ENCODE measurements at places on chromosomes 7 and 10.

- DNase-seq = no peak
Measured at GRCh38 chr10:42734536-42734935, 48.1 kb upstream of the BMS1 start.

GRCh38 chr7:21641546-21641945, 98.7 kb downstream of the DNAH11 start:
- no peak for DNase-seq

- peak; percentile 28 for DNase-seq
Measured at GRCh38 chr7:20784388-20785156, 2.1 kb downstream of the SP8 start.

DNA sequence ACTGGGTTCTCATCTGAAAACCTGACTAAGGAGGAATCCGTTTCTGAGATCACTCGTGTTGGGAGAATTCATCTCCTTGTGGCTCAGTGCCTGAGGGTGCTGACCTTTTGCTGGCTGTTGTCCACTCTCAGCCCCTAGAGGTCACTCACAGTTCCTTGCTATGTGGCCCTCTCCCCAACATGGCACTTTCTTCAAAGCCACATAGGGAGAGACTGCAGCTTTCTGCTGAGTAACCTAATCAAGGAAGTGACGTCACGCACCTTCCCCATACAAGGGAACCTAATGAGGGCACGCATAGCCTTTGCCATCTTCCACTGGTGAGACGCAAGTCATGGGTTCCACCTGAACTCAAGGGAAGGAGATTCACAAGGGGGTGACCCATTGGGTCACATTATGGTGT, 23.2 kb downstream of the STEAP1B start:
- DNase-seq = no peak

DNA sequence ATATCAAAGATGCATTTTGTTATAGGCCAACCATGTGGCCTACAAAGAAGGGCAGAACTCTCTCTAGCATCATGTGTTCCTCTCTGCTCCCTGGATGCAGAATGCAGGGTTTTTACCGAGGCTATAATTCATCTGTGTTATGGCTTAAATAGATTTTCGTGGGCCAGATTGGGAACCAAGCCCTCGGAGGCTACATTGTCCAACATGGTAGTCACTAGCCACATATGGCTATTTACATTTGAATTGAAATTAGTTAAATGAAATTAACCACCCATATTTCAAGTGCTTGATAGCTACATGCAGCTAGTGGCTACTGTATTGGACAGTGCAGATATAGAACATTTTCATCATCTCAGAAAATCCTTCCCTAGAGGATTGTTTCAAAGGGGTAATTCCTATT, 2.8 kb downstream of the PLCE1 start:
- no peak for DNase-seq

- no peak for DNase-seq
Measured at GRCh38 chr7:17463511-17464085, 165.1 kb downstream of the AHR start.

GRCh38 chr10:55449981-55450380, 649.0 kb upstream of the PCDH15 start:
- DNase-seq = peak; percentile 8

GRCh38 chr10:45433716-45434469, 59.9 kb downstream of the ALOX5 start:
- DNase-seq = no peak

DNA sequence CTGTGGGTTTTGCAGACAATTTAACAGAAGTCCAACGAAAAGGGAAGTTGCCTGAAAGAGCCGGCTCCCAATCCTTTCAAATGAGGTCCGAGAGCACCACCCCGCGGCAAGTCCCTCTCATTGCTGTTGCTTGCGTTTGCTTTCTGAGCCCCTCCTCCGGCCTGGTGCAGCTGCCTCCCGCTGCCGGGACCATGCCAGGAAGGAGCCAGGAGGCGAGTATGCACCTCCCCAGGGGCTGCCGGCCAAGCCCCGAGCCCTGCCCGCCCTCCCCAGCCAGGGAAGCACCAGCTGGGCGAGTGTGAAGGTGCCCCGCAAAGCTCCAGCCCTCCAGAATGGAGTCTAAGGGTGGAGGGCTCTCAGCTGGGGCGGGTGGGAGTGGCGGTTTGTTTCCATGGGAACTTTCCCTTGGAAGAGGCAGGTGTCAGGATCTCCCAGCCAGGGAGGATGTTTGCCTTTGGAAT, 25.8 kb upstream of the PPP2R2D start:
- DNase-seq = peak; percentile 49

DNA sequence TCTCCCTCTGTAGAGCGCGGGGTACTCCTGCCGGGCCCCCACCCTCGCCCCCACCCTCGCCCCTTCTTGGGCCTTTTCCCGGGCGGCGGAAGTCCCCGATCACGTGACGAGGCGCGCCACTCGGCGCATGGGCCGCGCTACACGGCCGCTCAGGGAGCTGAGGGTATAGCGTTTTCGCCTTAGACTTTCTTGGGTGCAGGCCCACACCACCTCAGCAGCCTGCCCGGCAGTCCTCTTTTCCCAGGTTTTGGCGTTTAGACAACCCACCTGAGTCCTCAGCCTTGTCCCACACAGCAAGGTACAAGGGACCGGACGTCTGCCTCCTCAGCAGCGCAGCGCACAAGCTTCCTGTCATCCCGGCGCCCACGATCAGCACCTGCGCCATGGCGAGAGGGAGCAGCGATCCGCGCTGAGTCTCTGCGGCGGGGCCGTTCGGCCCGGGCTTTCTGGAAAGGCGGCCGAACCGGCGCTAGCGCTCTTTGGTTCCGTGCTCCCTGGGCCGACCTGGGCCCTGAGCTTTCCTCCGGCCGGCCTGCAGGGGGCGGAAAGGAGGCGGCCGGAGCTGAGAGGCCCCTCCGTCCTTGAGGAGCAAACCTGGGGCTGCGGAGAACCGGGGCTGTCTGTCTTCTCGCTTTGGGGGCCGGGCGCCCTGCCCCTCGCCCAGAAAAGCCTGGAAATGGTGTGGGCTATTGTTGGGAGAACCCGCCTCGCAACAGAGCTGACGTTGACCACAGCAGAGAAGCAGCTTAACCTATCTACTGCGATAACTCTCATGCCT, at the start of gene RNLS:
RNLS (minus strand) TSS at position 513 of the 778 bp plus-strand sequence.
- DNase-seq = peak; percentile 42

DNA sequence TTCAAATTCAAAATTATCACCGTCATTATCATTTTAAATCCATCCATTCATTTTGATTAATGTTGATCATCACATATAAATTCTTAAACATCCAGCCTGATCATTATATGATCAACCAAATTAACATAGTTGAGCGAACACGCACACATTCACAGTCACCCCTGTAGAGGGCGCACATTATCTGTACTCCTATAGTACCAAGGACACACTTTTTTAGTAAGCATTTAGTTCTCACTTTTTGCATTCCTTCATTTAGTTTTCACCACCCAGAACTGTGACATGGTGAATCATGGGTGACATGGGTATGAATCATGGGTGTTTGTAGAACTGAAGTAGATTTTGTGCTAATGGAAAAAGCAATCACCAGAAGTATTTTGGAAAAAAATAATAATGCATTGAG, 26.0 kb upstream of the ZNF735 start:
- DNase-seq = peak; percentile 21

GRCh38 chr7:41696323-41696916, 6.5 kb downstream of the INHBA start:
- peak; percentile 67 for DNase-seq

DNA sequence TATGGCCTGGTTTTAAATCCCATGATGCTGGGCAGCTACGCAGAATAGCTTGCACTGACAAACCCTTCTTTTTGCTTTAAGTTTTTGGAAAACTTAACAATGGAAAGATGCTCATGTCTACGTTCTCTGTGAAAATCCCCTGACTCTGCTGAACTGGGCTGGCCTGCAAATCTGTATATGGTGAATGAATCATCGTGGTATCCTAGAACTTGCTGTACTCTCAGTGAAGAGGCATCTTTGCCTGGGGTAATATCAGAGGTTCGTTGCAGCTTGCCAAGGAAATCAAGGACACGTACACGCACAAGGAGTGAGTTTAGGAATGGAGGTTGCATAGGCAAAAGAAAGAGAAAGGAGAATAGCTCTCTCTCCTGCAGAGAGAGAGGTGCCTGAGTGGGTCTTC, 382.0 kb upstream of the ADARB2 start:
- DNase-seq = peak; percentile 95

DNA sequence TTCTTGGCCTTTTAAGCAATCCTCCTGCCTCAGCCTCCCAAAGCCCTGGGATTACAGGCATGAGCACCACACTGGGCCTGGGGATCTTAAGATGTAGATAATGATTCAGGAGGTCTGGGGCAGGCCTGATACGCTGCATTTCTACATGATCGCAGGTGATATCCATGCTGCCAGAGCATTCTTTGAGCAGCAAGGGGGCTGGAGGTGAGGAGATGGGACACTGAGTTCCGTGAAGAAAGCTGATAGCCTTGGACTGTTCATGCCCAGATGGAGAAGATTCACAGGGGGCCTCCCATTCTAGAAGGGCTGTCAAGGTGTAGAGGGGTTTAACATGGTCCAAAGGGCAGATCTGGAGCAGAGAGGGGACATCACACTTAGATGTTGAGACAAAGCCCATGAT, 480.3 kb downstream of the RPS24 start:
- no peak for DNase-seq

DNA sequence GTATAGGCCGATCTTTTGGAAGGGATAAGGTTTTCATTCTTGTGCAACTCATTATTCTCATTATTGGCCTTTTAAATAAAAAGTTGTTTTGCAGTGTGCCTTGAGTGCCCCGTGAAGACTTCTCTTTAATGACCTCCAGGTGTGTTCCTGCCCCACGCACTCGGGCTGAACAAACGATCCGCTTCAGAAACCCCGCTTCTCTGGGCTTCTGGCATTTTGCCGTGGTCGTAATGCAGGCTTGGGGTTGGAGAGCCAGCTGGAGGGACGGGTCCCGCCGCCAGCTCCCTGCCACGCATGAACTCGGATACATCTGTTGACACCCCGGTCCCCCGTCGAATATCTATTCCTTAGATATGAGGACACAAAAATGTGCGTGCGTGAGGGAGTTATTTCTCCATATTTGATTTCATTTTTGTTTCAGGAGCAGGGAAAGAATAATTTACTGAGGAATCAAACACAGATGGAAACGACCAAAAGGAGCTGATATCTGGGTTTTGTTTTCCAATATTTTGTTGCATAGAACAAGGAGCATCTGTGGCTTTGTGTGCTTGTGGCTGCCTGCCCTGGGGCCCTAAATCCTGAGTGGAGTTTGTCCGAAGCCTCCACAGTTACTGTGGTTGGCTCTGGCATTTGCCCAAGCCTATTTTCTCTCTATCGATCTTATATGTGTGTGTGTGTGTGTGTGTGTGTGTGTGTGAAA, 17.0 kb upstream of the TTYH3 start:
- DNase-seq = no peak

DNA sequence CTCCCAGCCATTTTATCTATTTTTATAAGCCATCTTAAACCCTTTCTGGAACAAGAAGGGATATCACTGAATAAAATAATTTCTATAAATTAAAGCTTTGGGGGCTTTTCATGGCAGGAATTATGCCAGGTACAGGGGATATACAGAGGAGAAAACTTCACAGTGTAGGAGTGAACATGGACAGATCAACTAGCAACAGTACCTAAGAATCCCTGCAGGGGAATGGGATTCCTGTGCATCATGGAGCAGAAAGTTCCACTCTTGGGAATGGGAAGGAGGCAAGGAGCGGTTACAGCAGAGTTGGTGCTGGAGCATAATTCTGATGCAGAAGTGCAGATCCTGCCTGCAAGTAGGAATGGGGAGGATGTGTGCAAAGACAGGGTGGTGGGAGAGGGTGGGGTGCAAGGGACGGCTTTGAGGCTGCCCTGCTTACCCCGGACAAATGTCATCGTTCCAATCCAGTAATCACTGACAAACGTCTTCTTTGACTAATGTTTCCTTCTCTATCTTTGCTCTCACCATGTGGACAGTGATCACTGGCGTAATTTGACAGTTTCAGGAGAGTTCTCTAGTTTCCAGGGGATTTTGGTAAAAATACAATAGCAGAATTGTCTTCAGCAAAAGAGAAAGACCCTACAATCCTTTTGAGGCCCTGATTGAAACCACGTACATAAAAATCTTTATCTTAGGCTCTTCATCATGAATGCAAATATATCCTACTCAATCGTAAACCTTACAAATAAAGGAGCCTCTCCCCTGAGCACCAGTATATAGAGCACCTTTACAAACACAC, 196.7 kb downstream of the HECW1 start:
- DNase-seq = no peak

DNA sequence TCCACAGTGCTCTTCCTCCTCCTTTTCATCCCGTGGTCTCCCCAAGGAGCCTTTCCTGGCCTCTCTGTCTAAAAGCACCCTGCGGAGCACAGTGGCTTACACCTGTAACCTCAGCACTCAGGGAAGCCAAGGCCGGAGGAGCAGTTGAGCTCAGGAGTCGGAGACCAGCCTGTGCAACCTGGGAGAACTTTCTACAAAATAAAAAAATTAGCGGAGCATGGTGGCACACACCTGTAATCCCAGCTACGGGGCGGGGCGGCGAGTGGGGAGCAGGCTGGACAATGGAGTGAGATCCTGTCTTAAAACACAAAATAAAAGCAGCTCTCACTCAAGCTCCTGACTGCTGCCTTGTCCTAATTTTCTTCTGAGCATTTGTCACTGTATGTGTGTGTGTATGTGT, 1.4 kb upstream of the COBL start:
- no peak for DNase-seq

DNA sequence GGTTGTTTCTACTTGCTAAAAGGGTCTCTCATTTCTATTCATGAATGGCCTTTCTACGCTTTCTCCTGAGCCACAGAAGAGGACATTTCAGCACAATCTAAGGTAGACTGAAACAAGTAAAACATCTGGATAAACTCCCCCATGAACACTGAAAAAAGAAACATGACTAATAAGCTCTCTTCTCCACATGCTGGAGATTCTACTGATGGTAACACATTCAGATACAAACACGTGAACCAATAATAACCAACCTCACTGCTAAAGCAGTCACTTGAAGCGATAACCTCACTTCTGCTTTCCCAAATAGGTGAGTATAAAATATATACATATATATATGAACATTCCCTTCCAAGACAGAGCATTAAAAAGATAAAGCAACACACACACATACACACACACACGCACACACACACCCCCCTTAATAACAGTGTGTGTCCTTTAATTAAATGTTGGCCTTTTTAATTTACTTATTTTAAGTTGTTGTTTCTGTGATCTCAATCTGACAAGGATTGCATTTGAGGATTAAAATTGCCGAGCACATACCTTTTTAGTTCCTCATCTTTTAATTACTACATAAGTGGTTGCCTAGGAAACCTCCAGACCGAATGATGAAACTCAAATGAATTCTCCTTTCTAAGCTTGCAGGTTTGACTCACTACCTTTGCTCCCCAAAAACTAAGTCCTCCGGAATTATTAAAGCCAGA, 292.4 kb upstream of the KLF14 start:
- peak; percentile 89 for DNase-seq

- DNase-seq = no peak
Measured at GRCh38 chr7:134419875-134420274, 39.0 kb downstream of the AKR1B1 start.

DNA sequence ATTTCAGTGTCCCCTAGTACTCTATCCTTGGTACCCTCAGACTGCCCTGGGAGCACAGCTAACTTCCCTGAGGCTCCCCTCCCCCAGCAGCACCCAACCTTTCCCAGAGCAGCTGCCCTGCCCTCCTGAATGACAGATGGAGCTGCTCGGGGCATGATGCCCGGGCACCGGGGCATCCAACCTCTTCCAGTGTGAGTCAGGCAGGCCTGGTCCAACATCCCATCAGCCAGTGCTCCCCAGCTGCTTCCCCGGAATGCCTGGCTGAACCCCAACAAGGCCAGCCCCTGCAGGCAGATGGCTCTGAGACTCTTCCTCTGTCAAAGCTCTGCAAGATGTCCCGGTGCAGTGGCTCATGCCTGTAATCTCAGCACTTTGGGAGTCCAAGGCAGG, 11.9 kb upstream of the TSPAN15 start:
- DNase-seq = peak; percentile 57

Data from bronchial epithelial cell (primary cell).